Hematopoietic multipotent progenitor cell treated with erythropoietin and hydrocortisone succinate and interleukin-3 and kit ligand, for 6 days (in vitro differentiated cells): ENCODE measurements at places on chromosomes 13 and 19.

DNA sequence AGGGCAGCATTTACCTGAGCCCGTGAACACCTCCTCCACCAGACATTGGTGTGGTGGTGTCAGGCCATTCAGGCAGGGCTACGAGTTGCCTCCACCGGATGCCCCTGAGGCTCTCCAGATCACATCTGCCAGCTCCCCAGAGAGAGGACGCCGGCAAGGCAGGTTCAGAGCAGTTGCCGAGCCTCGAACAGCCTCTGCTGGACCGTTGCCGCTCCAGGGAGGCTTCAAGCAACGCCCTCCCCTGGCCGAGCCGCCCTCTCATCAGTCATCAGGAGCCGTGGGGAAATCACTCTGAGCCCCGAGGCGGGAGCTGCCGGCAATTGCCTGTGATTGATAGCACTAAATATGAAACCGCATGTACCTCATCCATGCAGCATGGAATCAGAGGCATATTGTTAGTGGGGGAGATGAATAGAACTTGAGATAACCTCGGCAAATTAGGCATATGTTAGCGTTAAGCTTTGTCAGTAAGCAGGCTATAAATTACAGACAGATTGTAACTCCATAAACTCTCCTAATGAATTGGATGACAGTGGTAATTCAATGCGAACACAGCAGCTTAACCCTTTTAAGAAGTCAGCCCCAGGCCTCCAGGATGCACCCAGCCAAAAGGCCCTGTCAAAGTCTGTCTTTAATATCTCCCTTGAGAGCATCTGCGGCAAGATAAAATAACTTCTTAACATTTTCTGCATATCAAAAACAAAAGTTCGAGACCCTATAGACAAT lies 29.8 kb upstream of the SPACA7 start:
- peak; percentile 6 for DNase-seq

GRCh38 chr13:54449922-54450321 lies 1421.3 kb downstream of the OLFM4 start:
- peak; percentile 2 for DNase-seq

DNA sequence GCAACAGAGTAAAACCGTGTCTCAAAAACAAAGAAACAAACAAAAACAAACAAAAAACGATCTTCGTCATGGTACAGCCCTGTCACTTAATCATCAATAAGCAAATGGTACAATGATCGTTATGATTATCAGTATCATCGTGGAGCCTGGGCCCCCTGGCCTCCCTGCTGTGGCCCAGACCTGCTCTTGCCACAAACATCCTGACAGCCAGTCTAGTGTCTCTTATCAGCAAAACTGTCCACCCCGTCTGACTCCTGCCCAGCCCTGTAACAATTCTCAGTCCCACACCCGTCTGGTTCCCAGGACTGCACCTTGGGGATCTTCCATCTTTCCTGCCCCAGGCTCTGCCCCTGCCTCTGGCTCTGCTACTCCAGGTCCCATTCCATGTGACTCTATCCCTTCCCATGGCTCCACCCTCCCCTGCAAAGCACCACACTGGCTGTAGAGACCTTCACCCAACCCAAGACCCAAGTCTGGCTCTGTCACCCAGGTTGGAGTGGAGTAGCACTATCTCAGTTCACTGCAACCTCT lies 5.7 kb downstream of the ZNF653 start:
- peak; percentile 78 for DNase-seq

DNA sequence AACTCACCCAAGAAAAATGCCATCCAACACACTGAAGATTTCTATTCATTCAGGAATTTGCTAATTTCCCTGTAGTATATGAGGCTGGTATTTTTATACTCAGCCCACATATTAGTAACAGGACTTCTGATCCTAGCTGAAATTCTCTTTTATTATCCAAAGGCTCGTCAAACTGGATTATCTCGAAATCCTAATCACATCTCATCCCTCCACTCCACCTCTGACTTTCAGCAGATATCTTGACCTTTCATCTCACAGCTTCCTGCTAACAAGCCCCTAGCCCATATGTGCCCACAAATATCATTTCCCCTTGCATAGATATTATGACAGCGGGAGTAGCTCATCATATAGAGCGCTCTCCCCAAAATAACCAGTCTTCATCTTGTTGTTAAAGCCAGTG lies 279.7 kb downstream of the FGF14 start:
- DNase-seq = no peak

DNA sequence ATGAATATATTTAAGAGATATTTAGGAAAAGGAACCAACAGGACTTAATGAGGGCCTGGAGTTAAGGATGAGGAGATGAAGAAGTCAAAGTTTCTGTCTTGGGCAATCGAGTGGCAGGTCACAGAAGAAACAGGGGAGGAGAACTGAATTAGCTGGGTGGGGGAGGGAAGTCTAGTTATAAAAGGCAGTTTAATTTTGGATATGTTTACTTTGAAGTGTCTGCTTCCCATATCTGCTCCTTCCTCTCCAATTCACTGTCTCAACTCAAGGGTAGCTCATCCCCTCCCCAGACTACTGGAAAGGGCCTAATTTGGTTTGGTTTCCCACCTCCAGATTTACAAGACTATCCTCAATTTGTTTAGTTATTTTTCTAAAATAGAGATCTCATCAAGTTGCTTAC lies 195.9 kb downstream of the VWA8 start:
- DNase-seq = no peak

GRCh38 chr19:46386996-46387712 lies 26.2 kb downstream of the CCDC8 start:
- no peak for DNase-seq

DNA sequence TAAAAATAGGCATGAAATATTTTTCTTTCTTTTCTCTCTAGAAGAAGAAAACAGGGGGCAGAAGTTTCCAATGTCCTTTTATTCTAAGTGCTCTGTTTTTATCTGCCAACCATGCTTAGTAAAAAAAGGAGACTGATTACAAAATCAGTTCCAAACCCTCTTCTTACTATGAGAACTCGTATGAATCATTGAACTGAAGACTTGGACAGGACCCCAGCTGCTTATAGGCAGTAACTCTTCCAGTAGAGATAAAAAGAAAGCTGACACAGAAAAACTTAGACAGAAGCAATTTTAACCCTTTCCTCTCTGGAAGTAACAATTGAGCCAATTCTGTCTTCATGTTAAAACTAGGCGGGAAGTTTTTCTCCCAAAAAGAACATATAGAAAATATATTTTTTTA lies 24.5 kb upstream of the FREM2 start:
- DNase-seq = no peak

GRCh38 chr13:32976912-32977311 lies 39.3 kb upstream of the KL start:
- no peak for DNase-seq

DNA sequence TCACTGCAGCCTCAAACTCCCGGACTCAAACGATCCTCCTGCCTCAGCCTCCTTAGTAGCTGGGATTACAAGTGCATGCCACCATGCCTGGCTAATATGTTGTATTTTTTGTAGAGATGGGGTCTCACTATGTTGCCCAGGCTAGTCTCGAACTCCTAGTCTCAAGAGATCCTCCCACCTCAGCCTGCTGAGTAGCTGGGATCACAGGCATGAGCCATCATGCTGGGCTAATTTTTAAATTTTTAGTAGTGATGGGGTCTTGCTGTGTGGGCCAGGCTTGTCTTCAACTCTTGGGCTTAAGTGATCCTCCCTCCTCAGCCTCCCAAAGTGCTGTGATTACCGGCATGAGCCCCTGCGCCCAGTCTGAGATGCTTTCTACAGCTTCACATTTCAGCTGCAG lies 15.3 kb downstream of the ATCAY start:
- no peak for DNase-seq

GRCh38 chr13:86000546-86000945 lies 201.3 kb upstream of the SLITRK6 start:
- no peak for DNase-seq

GRCh38 chr13:41552031-41552430 lies 94.7 kb downstream of the RGCC start:
- no peak for DNase-seq

DNA sequence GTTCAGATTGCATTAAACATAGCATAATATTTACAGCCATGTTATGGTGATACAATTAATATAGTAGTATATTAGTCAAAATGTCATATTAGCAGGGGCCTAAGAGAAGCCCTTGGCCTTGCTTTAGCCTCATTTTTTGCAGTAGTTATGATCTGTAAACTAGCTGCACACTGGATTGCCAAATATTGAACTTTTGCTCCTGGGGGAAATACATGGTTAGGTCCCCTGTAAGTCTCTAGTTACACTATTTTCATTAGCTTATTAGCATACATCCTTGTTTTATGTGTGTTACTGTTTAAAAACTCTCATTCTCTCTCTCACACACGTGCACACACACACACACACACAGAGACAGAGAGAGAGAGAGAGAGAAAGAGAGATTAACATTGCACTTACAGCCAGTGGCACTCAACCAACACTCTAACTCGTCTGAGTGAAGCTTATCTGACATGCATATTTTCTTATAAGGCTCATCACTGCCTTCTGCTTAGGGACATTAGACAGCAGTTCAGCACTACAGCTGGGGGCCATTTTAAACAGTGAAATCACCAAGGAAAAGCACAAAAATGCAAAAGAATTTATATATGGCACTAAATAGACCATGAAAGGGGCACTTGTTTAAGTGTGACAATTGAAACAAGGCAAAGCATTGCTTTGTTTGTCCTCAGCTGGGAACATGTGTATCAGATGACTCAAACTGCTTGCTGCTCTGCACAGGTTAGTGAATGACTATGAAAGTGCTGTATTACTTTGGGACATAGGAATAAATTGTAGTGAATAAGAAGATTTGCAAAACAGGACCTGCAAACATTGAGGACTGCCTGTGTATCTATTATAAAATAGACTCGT lies 278.7 kb downstream of the GPC6 start:
- no peak for DNase-seq

DNA sequence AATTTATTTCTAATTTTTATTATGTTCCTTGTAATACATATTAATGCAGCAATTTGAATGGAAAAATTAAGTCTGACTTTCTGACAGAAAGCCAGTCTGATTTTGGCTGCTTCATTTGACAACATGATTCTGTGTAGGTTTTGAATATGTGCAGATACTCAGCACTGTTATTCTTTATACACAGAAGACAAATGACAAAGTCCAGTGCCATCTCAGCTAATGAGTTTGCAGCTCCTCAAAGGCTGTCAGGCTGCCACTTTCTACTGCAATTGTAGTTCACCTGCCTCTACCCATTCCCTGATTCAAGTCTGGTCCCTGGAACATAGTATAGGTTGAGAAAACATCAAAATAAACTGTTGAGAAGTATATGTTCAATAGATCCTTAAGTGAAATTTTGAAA lies 2.9 kb upstream of the CHAMP1 start:
- DNase-seq = no peak

- peak; percentile 84 for DNase-seq
These were observed 8.0 kb upstream of the POU2F2 start for GRCh38 chr19:42140125-42140754.

DNA sequence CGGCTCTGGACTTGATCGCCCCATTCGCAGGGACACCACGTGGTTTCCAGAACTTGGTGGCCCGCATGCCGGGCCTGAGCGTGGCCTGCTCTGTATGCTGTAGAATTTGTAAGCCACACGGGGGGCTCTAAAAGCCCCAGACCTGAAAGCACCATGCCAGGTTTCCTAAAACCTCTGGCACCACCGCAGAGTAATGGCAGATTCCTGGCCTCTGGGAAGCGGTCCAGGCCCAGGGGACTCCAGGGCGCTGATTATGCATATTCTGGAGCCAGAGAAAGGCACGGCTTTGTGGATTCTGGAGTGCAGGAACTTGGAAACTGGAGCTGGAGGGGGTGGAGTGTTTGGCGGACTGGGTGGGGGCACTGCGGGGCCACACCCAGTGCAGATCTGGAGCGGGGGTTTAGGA lies 3.7 kb downstream of the FTL start:
- no peak for DNase-seq

DNA sequence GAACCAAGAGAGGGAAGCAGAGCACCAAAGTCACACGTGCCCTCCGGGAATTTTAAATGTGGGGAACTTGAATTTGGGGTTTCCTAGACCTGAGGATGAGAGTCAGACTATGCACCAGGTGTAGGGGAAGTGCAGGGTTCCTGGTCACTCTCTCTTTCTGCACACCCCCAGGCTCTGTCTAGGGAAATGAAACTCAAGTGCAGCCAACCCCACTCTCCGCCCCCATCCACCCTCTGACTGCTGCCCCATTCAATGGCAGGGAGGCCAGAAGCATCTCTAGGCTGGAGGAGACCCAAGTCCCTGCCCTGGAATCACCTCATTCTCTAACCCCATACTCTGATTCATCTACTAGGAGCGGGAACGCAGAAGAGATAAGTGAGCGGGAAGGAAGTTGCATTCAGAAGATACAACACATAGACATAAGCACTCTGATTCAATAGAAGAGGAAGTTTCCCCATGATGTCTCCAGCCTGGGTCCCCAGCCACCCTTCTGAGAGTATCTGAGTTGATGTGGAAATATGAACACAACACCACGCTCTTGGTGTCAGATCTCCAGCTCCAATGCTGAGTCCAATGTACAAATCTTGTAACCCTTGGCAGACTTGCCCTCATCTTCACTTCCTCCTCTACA lies 4.7 kb upstream of the SIGLEC14 start:
- DNase-seq = peak; percentile 48

GRCh38 chr13:39900106-39900750 lies 244.8 kb downstream of the COG6 start:
- DNase-seq = no peak

DNA sequence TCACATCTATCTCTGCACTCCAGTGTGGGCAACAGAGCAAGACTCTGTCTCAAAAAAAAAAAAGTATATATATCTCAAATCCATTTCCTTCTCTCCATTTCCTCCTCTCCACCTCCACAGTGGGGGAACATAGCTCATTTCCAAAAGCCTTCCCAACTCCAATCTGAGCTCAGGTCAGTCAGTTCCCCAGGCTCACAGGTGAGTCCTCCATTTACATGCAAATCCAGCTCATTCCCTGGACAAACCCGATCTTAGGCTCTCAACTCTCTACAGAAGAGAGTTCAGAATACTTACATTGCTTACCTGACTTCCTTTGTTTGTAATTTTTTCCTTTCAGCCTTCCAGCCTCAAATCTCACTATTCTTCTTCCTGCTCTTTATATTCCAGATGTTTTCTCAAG lies 518.3 kb downstream of the GPC6 start:
- no peak for DNase-seq

DNA sequence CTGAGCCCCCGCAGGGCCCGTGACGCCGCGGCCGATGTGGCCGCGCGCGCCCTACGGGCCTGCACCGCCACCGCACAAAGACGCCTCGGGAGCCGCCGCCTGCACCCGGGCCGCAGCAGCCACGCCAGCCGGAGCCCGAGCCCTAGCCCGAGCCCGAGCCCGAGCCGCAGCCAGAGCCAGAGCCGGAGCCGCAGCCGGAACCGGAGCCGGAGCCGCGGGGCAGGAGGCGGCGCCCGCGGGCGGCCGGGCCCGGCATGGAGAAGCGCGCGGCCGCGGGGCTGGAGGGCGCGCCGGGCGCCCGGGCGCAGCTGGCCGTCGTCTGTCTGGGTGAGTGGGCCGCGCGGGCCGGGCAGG lies 379 bp downstream of the LRP3 start:
- peak; percentile 18 for DNase-seq

DNA sequence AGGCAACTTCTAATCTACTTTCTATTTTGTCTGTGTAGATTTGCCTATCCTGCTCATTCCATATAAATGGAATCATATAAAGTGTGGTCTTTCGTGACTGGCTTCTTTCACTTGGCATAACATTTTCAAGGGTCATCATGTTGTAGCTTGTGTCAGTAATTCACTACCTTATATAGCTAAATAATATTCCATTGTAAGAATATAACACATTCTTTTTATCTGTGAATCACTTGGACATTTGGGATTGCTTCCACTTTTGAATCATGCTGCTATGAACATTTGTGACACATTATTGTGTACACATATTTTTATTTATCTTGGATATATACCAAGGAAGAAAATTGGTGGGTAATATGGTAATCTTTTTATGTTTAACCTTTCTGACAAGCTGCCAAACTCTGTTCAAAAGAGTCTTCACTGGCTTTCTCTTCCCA lies 89.0 kb upstream of the CSNK1A1L start:
- no peak for DNase-seq
